ENCODE measurements at places on chromosomes 5 and 9. TPM values are rescaled to one million over a fixed set of nuclear protein-coding genes. Genes with fewer than 3 reads are reported as not detected.
A peak's percentile ranks its signal among the peaks of the same experiment; 100 is the strongest.

MARCHF11 gene
- total RNA-seq, result 8.8 TPM

- no peak for ATAC-seq
These were observed 62.4 kb downstream of the KIAA1958 start for GRCh38 chr9:112548836-112549595.

DNA sequence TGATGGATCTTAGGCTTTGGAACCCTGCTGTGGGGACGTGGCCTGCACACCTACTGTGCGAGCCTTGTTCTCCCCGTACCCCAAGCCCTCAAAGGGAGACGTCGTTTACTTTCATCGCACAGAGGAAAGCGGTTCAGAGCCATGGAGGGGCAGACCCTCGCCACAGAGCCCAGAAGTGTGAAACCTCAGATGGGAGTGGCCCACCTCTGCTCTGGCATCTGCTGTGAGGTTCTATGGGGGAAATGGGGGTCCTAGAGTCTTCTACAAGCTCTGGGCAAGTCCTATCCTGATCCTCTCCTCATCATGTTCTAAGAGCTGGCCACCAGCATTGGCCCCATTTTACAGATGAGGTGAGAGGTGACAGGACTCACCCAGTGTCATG is 3.7 kb upstream of the RNF44 start:
- ATAC-seq, result no peak

FBP2 gene
- total RNA-seq, result not detected

GRCh38 chr9:5428794-5429528 is 8.8 kb downstream of the PLGRKT start:
- no peak for ATAC-seq

DNA sequence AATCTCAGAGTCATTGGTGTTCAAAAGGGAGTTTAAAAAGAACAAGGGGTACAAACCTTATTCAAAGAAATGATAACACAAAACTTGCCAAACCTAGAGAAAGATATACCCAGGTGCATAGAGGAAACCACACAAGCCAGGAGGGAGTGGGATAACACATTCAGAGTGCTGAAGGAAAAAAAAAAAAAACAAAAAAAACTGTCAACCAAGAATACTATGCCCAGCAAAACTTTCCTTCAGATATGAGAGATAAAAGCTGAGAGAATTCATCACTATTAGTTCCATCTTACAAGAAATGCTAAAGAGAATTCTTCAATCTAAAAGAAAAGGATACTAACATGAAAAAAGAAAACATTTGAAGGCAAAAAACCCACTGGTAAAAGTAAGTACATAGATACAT is 11.5 kb upstream of the TESK1 start:
- ATAC-seq, result no peak

CD274 gene
- 1.2 TPM for total RNA-seq

HMGCR gene
- 153 TPM for total RNA-seq

SLC6A3 gene
- total RNA-seq, result 0.06 TPM

PCDHB9 gene
- 1.6 TPM for total RNA-seq

DNA sequence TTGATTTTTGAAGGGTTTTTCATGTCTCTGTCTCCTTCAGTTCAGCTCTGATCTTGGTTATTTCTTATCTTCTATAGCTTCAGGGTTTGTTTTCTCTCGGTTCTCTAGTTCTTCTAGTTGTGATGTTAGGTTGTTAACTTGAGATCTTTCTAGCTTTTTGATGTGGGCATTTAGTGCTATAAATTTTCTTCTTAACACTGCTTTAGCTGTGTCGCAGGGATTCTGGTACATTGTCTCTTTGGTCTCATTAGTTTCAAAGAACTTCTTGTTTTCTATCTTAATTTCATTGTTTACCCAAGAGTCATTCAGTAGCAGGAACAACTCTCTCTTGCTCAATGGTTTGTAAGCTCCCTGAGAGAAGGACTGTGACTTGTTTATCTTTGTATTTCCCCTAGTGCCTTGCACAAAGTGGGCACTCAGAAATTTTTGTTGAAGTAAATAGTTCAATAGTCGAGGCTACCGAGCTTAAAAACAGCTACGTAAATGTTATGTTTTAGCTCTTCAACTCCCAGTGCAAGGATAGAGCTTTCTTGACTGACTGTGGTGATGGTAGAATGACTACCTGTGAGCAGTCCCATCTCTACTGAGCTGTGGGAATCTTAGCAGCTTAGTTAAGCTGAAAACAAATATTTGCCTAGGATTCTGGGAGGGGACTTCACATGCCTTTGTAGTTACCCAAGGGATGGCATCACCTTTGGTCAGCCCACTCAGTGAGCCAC is 225.8 kb upstream of the ELL2 start:
- ATAC-seq, result no peak

MELK gene
- total RNA-seq, result 0.92 TPM

GMCL2 gene
- not detected for total RNA-seq

CDKN2B-AS1 gene
- 15.5 TPM for total RNA-seq

DNA sequence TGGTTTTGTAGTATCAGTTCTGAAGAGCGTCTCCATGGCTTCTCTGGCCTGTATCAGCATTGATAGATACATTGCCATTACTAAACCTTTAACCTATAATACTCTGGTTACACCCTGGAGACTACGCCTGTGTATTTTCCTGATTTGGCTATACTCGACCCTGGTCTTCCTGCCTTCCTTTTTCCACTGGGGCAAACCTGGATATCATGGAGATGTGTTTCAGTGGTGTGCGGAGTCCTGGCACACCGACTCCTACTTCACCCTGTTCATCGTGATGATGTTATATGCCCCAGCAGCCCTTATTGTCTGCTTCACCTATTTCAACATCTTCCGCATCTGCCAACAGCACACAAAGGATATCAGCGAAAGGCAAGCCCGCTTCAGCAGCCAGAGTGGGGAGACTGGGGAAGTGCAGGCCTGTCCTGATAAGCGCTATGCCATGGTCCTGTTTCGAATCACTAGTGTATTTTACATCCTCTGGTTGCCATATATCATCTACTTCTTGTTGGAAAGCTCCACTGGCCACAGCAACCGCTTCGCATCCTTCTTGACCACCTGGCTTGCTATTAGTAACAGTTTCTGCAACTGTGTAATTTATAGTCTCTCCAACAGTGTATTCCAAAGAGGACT is 1.5 kb downstream of the GPR21 start:
- no peak for ATAC-seq

- peak; percentile 57 for ATAC-seq
These were observed 51.7 kb downstream of the MED27 start for GRCh38 chr9:132027752-132028663.

- no peak for ATAC-seq
These were observed 301.7 kb upstream of the SEMA6A start for GRCh38 chr5:116876240-116876840.

GRCh38 chr9:89097219-89097618 is 81.4 kb downstream of the SHC3 start:
- ATAC-seq, result no peak

All from motor neuron (in vitro differentiated cells).